ENCODE measurements at places on chromosomes 16 and 17.
A peak's percentile ranks its signal among the peaks of the same experiment; 100 is the strongest.

- no peak for DNase-seq
Measured at GRCh38 chr16:64380751-64381150, 741.1 kb downstream of the CDH11 start.

- DNase-seq = no peak
Measured at GRCh38 chr16:50696575-50697420, 3.4 kb downstream of the NOD2 start.

DNA sequence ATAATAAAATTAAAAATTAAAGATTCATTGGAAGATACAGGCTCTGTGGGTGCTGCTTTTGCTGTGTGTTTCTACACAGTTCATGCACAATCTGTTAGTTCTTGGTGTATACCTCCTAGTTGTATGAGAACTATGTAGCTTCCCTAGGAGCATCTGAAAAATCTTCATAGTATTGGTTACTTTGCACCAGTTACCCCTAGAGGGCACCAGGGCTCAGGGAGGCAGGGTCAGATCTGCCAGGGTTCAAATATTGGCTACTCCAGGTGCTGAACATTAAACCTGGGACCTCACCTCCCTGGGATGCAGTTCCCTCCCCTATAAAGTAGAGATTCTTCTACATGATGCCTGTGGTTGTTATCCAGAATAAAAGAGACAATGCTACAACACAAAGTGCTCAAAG lies 583.0 kb upstream of the CDH11 start:
- DNase-seq = no peak

- DNase-seq = no peak
Measured at GRCh38 chr17:320809-321385, 31.7 kb downstream of the RPH3AL start.

GRCh38 chr16:48903039-48903438 lies 293.1 kb upstream of the N4BP1 start:
- peak; percentile 8 for DNase-seq

DNA sequence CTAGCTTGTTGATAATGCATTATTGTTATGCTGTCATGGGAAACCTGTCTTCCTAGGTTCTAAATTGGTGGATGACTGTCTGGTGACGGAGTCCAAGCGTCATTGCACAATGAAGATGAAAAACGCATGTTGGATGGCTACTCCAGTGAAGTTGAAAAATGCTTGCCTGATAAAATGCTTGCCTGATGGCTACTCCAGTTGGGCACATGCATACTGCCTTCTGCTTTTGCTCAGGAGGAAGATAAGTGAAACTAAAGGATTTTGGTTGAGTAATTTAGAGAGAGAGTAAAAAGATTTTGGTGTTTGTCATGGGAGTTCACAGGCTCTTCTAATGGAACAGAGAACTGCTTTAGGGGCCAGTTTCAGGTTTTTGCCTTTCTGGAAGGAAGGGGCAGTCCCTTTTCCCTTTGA lies 118.6 kb downstream of the PRKCA start:
- no peak for DNase-seq

GRCh38 chr17:37717627-37718323 lies 27.1 kb downstream of the HNF1B start:
- no peak for DNase-seq

GRCh38 chr16:17348042-17348783 lies 122.5 kb downstream of the XYLT1 start:
- no peak for DNase-seq

DNA sequence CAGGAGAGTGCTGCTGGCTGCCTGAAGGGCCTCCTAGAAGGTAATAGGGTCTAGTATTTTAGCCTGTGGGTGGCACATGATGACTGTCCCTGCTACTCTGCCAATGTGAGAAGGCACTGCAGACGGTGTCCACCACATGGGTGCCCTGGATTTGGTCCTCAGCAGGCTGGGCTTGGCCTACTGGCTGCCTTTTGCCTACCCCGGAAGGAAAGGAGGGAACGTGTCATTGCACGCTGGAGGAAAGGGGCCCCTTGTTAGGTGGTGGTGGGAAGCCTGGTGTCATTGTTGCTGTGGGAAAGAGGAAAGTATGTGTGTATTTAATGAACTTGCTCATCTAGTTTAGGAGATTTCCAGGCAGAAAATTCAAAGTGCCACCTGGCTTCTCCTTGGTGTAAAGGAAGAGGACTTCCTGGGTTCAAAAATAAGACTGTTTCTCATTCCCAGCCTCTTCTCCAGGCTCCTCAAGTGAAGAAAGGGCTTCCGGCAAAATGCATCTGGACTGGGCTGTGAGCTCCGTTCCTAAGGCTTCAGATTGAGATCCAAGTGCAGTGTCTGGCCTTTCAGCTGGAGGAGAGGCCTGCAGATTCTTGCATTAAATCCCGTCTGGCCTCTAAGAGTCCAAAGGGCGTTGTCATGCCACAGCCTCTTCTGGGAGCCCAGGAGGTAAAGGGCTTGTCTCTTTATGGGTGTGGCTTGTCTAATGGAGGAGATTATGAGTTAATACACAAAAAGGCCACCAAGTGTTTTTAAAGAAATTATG lies 55.1 kb downstream of the RPTOR start:
- DNase-seq = no peak

DNA sequence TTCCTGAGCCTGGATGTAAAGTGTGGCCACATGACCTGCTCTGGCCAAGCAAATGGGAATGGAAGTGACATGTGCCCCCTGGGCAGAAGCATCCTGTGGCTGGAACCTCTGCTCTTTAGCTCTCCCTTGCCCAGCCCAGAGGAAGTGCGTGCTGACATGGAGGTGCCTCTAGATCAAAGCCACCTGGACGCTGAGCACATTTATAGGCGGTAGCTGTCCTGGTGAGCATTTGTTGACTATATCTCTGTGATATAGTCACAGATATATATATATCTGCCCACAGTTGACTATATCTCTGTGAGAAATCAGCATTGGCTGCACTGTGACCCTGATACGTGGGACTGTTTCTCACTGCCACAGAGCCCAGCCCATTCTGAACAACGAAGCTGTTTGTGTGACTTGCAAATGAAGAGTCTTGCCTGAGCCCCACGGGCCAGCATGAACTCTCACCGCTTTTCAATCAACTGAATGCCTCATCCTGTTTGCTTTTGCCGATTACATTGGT lies 118.8 kb downstream of the C16orf95 start:
- peak; percentile 55 for DNase-seq

DNA sequence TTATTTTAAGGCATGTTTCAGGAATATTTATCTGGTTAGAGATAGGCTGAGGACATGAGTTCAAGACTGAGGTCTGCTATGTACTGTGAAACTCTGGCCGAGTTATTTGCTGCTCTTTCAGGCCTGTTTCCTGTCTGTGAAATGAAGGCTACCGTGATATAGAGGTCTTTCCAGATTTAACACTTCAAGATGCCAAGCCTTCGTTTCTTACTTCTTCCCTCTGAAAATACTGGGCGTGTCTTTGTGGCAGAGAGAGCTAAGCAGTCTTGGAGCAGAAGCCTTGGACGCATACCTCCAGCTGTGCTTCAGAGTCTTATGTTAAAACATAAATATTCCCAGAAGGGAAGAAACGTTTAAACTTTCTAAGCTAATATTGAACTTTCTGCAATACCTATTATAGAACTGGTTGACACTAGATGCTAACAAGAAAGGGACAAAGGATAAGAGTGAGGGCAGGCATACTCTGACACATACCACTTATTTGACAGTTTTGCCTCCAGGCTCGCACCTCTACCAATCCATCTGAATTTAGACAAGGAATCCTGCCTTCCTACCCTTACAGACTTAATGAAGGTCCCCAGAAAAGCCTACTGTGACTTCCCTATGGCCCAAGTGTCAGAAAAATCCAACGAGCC lies 17.5 kb downstream of the WIPI1 start:
- no peak for DNase-seq

DNA sequence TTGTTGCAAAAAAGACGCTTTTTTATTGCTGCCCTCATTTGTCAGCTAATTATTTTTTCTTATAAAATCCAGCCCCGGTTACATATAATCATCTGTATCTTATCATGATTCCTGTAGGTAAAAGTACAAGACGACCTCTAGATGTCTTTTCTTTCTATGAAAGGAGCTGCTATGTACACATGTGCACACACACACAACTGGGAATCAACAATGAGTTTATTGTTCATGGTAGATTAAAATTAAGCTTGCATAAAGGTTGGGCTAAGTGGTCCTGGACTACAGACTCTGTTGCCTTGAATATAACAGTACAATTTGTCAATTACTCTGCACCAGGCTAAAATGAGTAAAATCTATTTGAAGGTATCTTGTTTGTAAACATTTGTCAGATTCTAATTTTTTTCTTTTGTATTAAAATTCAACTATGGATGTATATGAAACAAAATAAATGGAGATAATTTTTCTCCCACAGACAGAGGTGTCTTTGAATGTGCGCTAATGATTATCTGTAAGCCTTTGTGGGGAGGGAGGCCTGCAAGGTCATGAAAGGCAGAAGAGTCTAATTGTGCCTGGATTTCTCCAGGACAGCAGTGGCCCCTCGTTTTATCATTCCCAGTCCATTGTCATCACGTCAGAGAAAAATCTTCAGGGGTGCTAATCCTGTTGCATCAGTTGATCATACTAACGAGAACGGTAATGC lies 13.4 kb downstream of the C17orf58 start:
- DNase-seq = no peak

- peak; percentile 85 for DNase-seq
Measured at GRCh38 chr16:4372578-4373355, 1.1 kb downstream of the VASN start.

GRCh38 chr17:82213251-82214011 lies 789 bp upstream of the CCDC57 start:
- DNase-seq = peak; percentile 97

- no peak for DNase-seq
Measured at GRCh38 chr16:4868026-4868425, 20.7 kb downstream of the UBN1 start.

DNA sequence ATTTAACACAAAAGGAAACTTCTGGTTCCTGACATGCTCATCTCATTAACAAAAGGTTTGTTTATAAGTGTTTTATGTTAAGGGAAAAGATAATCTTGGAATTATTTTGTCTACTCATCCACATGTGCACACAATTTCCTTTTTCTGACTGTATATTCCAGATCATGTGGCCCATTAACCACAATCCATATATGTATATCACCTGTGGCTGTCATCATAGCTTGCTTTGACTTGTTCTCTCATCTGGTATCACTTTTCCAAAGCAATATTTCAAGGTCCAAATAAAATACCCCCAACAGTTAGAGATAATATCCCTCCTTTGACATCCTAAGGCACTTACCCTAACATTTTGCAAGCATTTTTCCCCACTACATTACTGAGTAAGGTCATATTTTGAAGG lies 856.1 kb downstream of the CDH11 start:
- no peak for DNase-seq

DNA sequence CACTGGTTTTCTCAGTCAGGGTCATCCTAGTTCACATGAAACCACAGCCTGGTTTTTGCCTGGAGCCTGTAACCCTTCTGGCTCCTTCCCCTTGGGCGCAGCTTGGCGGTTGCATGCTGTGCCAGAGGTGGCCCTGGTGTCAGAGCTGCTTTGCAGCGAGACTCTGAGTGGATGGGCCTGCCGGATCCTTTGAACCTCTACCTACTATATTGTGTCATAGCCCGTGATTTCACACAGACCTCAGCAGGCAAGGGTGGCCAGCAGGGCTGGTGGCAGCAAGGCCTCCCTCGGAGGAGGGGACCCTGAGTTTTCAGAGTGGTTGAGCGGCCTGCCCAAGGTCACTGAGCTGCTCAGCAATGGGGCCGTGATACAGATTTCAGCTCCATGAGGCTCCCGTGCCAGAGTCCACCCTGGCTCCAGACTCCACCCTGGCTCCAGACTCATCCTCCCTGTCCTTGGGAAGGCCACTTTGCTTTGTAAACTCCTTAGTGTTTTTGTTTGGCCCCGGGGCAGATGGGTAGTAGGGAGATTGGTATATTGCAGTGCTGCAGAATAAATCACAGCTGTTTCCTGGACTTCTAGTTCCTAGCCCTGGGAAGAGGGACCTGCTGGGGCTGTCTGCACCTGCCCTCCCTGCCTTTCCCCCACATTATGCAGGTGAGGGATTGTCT lies 9.7 kb downstream of the MPRIP start:
- no peak for DNase-seq

GRCh38 chr16:24423312-24423711 lies 116.1 kb upstream of the RBBP6 start:
- DNase-seq = no peak

- peak; percentile 95 for DNase-seq
Measured at GRCh38 chr17:7383742-7384488, 3.0 kb downstream of the TNK1 start.

GRCh38 chr17:52096056-52096455 lies 62.5 kb downstream of the CA10 start:
- DNase-seq = no peak

GRCh38 chr17:47776330-47777197 lies 43.5 kb downstream of the TBX21 start:
- peak; percentile 81 for DNase-seq

GRCh38 chr17:55582897-55583296 lies 71.6 kb upstream of the SMIM36 start:
- DNase-seq = no peak

GRCh38 chr16:8892101-8892575 lies 10.0 kb downstream of the LITAFD start:
- no peak for DNase-seq

- no peak for DNase-seq
Measured at GRCh38 chr16:67419502-67419901, 3.2 kb upstream of the ZDHHC1 start.

DNA sequence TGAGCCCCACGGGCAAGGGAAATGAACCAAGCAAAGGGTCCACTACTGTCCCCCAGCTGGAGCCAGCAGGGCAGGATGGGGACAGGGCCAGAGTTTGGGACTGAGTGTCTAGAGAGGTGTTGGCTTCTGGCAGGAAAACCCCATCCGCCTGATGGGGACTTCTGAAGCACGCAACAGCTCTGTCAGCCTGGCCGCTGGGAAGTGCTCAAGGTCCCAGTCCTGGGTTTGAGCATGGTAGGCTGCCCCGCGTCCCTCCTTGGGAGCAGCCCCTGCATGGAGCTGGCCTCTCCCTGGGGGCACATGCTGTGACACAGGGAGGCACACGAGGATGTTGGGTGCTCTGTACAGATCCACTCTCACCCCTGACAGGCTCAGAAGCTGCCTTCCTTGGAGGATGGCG lies 14.6 kb downstream of the ACE start:
- no peak for DNase-seq

GRCh38 chr16:89484923-89485679 lies 5.3 kb downstream of the ANKRD11 start:
- DNase-seq = no peak
